Spinal cord (tissue), 10 donors: ENCODE measurements at places on chromosomes 6 and 20. TPM values are rescaled to one million over a fixed set of nuclear protein-coding genes. Genes with fewer than 3 reads are reported as not detected.

The MROH8 gene
- total RNA-seq = 8.2 TPM

- peaks cover 3% of the 10 kb centered on the region for H3K36me3 ChIP-seq
- H3K27ac ChIP-seq = no peak overlapping the region
- H3K4me3 ChIP-seq = no peak overlapping the region
Observed at GRCh38 chr6:85498596-85499258, 48.8 kb downstream of the NT5E start.

DNA sequence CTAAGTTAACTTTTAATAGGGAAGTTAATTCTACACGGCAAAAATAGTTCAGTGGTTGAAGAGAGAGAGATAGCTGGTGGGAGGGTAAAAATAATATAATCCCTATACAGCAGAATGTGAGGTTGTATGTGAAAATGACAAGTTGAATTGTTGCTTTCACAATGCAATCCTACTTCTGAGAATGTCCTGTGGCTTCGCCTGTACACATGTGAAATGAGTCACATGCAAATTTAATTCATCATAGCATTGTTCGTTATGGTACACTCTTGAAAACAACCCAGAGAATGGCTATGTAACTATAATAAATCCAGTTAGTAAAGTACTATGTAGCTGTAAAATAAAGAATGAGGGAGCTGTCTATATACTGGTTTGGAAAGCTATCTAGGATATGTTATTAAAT lies 46.0 kb upstream of the HINT3 start:
- no peaks in the 10 kb centered on the region for H3K27me3 ChIP-seq
- H3K36me3 ChIP-seq = no peaks in the 10 kb centered on the region
- no peak overlapping the region for H3K27ac ChIP-seq
- no peaks in the 10 kb centered on the region for H3K4me1 ChIP-seq

DNA sequence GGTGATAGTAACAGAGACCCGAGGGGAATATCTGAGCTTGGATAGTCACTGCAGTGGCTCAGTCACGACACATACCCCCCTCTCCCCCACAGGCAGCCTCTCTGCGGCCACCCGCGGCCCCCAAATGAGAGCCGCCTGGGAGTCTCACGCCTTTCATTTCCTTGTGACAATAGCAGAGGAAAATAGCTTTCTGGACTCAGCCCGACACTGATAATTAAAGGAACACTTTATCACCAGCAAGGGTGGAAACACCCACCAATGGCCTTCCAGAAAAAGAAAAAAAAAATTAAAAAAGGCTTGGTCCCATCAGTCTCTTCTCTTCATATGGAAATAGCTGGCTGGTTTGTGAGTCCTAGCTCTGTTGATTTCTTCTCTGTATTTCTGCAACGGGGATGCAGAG lies 35.1 kb upstream of the KCNG1 start:
- H3K27me3 ChIP-seq = no peaks in the 10 kb centered on the region
- no peak overlapping the region for H3K27ac ChIP-seq
- H3K36me3 ChIP-seq = no peaks in the 10 kb centered on the region
